Cortex of kidney (tissue), 1 donor: ENCODE measurements at places on chromosomes 3 and 15.

DNA sequence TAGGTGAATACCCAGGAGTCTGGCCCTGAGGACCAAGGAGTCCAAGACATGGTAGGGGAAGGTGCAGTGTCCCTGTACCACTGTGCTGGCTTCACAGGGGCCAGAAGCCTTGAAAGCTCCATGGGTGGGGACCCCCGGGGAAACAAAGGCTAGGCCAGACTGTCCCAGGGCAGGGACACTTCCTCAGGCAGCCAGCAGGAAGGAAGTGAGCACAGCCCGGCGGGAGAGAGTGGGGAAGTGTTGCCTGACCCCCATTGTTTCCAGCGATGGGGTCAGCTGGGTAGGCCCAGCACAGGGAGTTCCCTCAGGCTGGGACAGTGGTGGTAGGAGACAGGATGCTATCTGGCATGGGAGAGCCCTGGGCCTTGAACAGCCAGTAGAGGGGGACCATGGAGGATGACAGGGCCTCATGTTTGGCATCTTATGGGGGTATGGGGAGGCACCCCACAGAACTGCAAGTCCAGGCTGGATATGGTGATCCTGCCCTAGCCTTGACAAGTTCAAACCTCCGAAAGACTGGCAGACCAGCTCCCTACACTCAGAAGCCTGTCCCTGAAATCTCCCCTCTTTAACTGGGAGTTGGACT is 1.2 kb upstream of the HYAL2 start:
- no peak for DNase-seq

DNA sequence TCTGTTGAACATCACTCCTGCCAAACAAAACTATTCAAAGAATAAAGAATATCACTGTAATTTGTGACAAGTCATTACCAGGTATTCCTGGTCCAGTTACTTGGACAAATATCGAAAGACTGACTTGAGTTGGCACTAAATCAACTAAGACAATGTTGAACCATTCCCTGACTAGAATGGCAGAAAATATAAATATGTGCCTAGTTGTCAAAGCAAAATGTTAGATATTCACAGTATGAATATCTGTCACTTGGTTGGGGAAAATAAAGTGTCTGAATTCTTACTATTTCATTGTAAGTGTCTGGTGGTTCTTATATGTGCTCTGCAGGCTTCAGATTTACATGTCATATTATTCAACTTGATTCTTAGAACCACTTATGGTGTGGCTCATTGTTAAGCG is 470.2 kb downstream of the NAALADL2 start:
- no peak for DNase-seq

- DNase-seq, result no peak
These were observed 37.3 kb downstream of the ADIPOQ start for GRCh38 chr3:186879781-186880180.

- no peak for DNase-seq
These were observed 64.9 kb upstream of the PYGO1 start for GRCh38 chr15:55652909-55653495.

GRCh38 chr3:127001486-127002194 is 18.7 kb downstream of the PLXNA1 start:
- no peak for DNase-seq

- DNase-seq, result no peak
These were observed 6.2 kb upstream of the RPAP1 start for GRCh38 chr15:41550066-41550775.

- no peak for DNase-seq
These were observed 66.5 kb downstream of the TLE3 start for GRCh38 chr15:70031261-70031660.

- DNase-seq, result no peak
These were observed 171.8 kb downstream of the POTEB3 start for GRCh38 chr15:21268436-21268940.

- no peak for DNase-seq
These were observed 797.6 kb downstream of the ROBO2 start for GRCh38 chr3:77837456-77838025.

DNA sequence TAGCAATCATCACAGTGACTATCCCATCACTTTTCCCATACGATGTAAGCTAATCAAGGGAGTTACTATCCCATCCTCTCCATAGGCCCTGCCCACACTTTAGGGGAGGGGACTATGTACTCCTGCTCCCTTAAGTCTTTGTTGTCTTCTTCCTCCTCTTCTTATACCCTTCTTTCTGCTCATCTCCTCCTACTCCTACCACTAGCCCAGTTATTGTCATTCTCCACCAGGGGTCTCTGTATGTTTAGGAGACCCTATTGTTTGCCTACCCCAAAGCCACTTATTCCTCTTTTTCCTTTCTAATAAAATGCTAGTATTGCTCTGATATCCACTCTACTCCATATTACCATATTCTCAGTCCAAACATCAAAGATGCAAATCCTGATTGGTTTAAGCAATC is 27.8 kb downstream of the STAC start:
- DNase-seq, result no peak
